CD4-positive, alpha-beta T cell treated with Interleukin-21 for 1 hour (primary cell): ENCODE measurements at places on chromosomes 16 and 17.

DNA sequence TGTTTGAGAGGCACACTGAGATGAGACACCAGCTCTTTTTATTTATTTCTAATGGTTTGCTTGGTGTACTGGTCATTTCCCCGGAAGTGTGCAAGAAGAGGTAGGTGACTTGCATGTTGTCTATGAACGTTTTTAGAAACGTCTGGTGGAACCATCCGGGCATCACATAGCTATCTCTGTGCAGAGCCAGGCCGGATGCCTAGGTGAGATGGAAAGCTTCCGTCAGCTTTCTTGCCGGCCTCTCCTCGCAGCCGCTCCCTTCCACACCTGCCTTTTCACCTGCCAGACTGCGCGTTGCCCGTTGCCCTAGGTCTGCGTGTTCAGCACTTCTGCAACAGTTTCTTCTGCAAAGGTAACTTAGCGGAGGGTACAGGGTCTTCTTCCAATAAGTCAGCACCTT, 416.0 kb downstream of the WWOX start:
- no peak for DNase-seq

- DNase-seq, result no peak
These were observed 8.3 kb downstream of the SLC5A10 start for GRCh38 chr17:18960241-18960665.

DNA sequence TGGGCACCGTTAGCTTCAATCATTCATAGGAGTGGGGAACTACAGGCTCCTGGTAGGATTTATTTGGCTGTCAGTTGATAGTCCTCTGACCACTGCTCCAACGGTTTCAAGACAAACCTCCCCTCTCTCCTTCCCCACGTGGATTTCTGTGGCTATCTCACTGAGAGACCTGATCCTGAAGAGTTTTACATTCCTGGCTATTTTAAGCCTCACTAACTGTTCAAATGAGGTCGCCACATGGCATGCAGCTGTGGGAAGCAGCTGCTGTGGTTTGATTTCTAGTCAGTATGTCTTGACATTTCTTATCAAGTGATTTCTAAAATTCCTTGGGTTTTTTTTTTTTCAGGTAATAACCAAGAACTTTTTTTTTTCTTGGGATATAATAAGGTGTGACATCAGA, 38.3 kb downstream of the CDK5R1 start:
- DNase-seq, result no peak

DNA sequence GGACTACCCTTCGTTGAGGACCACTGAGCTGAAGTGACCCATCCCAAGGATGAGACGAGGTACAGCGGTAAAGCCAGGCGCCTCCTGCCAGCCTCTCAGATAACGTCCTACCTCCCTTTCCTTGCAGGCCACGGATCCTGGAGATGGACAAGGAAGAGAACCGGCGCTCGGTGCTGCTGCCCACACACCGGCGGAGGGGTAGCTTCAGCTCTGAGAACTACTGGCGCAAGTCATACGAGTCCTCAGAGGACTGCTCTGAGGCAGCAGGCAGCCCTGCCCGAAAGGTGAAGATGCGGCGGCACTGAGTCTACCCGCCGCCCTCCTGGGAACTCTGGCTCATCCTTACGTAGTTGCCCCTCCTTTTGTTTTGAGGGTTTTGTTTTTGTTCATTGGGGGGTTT, 17.3 kb upstream of the LLGL1 start:
- DNase-seq, result no peak

DNA sequence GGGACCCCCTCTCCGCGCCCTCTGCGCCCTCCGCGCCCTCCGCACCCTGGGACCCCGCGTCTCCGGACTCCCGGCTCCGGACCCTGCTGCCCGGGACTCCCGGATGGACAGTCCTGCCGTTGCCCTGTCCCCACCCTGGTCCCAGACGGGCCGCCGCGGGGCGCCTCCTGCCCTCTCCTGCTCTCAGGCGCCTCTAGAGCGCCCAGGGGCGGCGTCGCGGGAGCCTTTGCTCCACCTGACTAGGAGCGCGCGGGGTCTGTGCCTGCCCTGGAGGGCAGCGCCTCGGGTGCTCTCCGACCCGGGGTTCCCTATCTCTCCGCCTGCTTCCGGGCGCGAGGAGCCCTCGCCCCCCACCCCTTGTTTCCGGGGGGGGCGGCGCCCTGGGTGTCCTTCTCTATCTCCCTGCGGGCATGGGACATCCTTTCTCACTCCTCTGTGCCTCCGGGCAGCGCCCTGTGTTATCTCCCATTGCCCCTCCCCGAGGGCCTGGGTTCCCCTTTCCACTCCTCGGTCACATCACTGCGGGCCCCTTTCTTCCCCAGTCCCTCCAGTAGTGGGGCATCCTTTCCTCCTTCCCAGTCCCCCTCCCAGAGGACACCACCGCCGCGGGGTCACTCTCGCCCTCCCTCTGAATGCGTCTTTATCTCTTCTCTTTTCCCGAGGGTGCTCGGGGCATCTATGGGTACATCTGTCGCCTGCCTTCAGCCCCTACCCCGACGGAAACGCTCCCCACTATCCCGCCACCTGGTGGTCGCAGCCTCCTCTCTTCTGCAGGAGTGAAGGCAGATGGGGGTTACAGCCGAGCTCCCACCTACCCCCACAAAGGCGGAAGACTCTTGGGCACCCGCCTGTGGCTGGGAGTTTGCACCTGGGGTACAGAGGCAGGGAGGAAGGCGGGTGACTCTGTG, 875 bp downstream of the PRKCB start:
- DNase-seq, result peak; percentile 61

DNA sequence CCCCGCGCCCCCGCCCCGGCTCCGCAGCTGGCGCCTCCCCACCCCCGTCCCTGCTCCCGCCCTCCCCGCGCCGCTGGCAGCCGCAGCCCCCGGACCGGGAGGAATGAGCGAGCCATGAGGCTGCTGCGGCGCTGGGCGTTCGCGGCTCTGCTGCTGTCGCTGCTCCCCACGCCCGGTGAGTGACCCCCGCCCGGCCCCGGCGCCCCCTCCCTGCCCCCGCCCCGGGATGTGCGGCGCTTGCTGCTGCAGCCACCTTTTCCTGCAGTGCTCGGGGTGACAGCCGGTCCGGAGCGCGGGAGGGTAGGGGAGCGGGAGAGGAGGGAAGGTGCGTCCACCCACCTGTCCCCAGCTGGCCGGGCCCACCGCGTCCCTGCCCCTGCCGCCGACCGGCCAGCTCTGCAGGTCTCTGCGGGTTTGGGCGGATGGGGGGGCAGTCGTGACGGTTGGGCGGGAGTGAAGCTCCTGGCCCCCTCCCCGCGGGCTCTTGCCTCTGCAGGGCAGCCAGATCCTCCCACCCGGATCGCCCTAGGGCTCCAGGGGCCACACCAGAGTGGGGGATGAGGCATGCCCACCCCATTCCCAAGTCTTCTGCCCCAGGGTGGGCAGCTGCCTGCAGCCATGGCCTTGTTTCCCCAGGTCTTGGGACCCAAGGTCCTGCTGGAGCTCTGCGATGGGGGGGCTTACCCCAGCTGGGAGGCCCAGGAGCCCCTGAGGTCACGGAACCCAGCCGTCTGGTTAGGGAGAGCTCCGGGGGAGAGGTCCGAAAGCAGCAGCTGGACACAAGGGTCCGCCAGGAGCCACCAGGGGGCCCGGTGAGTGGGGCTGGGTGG, 513 bp downstream of the ADAM11 start:
- no peak for DNase-seq

DNA sequence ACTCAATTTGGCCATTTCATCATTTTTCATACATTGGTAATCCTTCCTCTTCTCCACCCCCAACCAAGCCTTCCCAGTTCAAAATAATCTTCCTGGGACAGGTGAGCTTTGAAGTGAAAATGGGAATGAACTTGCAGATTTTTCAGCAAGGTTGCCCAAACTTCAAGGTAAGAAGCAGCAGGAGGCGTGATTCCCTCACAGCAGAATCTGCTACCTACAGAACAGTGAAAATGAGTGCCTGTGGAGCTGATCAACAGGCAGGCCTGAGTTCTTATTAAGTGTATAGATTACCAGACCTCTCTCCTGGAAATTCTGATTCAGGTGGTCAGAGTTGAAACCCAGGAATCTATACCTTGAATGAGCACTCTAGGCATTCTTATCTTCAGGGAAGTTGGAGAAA, 356.6 kb downstream of the RBFOX1 start:
- DNase-seq, result no peak

DNA sequence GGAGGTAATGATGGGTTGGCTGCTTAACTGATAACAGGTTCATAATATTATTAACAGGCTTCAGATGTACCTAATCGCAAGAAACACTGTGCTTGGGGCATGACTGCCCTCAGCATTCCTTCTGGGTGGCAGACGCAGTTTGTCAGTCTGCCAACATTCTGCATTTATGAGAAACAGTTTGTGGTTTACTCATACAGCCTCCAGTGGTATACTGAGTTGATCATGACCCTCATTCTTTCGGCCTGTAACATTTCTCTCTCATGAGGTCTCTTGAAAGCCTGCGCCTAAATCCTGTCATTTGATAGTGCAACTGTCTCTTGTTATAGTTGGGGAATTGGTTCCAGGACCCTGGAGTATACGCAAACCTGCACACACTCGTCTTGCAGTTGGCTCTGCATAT, 4.9 kb upstream of the RUSF1 start:
- no peak for DNase-seq

DNA sequence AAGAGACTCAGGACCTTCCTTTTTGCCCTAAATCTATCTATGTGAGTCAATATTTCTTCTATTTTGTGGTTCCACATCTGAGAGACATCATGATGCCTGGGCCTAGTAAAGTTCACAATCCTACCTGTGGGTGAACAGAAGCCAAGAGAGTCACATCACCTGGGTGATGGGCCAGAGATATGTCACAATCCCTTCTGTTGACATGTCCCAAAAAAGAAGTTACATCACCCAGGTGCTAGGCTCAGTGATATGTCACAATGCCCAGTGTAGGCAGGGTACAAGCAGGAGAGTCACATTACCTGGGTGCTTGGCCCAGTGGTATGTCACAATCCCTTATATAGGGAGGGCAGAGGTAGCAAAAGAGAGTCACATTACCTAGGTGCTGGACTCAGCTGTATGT, 2101.9 kb downstream of the TP53TG3F start:
- DNase-seq, result no peak

DNA sequence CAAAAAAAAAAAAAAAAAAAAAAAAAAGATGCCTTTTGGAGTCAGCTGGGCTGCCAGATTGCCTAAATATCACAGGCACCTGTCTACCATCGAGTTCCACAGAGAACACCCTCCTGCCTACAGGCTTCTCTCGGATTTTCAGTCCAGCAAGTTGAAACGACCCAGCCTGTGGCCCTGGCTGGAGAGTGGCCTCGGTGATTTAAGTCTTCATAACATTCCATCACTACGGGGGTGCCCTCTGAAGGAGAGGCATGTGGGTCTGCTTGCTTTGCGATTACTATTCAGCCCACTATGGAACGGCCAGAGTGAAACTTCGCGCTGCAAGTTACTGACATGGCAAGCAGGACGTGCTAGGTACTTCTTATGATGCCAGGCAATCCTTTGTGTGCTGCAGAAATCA, 42.8 kb downstream of the MARCHF10 start:
- DNase-seq, result no peak
